ENCODE measurements at places on chromosomes 5 and 9.

GRCh38 chr9:134410835-134411217, 84.6 kb downstream of the RXRA start:
- DNase-seq, result no peak

DNA sequence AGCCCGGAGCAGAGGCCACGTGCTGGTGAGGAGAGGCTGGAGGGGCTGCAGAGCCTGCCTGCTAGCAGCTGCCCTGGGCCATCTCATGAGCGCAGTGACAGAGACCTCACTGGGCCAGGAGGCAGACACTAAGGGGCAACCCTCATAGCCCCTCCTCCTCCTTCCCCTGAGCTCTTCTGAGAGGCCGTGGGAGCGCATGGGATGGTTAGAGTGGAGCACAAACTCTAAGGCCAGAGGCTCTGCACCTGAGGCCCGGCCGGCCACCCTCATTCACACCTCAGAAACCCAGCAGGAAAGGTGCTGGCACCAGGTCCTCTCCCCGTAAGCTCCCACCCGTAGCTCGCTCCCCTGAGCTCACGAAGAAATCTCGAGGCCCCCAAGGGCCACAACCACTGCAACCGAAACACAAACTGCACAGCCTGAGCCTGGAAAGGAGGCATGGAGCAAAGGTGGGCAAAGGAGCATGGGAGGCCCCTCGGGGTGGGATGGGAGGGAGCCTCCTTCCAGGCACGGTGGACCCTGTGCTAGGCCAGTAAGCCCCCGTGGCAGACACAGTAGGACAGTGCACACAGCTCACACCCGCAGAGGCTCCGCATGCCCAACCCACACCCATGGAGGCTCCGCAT, 17.7 kb downstream of the CAMSAP1 start:
- DNase-seq, result no peak

DNA sequence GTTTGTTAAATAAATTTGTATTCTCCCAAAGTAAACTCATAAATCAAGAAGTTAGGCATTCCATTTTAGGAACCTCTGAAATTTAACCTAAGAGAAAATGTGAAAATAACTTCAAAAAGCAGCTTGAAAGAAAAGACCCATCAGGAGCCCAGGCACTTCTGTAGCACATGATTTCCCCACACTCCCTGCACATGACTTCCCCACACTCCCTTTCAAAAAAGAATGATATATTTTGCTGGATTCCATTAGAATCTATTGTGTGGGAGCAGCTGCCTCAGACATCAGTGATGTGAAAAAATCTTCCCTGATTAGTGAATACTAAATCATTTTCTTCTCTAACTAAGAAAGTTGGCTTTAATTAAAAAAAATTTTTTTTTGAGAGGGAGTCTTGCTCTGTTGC, 83.3 kb downstream of the GLDC start:
- no peak for DNase-seq

DNA sequence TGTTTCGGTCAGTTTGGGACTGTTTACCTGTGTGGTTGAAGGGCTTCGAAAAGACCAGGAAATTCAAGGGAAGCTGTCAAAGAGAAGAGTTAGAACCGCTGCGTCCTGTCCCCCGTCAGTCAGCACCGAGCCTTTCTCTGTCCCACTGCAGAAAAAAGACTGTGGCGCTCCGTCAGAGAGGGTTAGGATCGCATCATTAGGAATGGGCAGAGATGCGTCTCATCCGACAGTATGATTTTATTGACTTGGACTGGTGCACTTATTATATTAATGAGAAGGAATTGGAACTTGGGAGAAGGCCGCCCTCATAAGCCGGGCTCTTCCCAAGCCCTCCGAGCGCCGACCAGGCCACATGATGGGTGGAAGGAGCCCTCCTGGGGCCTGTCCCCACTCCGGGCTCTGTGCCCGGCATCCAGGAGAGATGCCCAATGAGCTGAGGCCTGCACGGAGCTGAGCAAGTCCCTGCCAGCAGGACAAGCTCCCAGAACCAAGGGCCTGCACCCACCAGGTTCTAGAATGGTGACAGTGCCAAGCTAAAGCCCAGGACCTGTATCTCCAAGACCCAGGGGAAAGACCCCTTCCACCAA, 71.5 kb downstream of the NEK6 start:
- no peak for DNase-seq

- no peak for DNase-seq
These were observed 65.2 kb downstream of the TRIO start for GRCh38 chr5:14208071-14209021.

GRCh38 chr5:88997937-88998336, 115.0 kb upstream of the MEF2C start:
- no peak for DNase-seq

DNA sequence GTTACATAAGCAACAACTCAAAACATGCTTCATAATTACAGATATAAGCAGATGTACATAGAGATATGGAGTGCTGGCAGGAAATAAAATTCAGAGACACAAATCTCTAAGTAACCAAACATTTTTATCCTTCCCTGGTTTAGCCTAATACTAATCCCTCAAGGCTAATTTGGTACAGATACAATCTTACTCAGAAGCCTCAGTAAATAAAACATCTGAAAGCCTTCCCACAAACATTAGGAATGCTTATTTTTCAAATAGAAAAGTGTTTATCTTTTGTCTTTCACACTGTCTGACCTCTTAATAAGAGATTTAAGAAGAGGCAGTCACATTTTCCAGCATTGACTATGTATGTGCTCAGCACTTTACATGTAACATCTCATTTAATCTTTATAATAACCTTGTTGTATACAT, 399.4 kb downstream of the ARRDC3 start:
- DNase-seq, result no peak

DNA sequence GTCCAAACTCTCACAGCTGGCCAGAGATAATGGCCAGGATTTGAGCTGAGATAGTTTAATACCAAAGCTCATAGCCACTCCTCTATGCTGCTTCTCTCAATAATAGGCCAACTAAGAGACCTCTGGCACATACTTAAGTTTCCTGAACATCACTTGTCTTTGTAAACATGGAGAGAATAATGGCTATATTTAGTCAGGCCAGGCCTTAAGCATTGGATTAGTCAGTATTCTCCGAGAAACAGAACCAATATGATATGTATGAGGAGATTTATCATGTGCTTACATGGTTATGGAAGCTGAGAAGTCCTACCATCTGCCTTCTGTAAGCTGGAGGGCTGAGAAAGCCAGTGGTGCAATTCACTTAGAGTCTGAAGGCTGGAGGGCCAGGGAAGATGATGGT, 45.4 kb downstream of the CFAP95 start:
- no peak for DNase-seq

GRCh38 chr9:19748278-19749126, 40.3 kb downstream of the SLC24A2 start:
- no peak for DNase-seq

DNA sequence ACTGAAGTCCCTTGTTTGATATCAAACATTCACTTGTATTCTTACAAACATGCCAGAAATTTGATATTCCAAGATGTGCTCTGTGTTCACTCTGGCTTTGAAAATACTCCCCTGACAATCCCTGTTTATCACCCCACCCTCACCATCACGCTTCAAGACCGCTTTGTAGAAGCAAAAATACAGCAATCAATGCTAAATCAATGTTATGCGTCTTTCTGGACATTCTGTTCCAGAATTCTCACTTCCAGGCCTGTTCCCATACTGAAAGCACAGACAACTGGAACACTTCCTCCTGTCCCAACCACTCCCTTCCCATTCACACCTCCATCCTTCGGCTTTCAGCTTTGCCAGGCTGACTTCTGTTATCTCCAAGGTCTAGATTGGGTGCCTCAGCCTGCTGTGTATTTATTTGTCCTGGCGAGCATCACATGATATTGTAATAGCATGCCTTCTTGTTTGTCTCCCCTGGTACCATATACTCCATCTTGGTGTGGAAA, 72.8 kb downstream of the SNCAIP start:
- no peak for DNase-seq

DNA sequence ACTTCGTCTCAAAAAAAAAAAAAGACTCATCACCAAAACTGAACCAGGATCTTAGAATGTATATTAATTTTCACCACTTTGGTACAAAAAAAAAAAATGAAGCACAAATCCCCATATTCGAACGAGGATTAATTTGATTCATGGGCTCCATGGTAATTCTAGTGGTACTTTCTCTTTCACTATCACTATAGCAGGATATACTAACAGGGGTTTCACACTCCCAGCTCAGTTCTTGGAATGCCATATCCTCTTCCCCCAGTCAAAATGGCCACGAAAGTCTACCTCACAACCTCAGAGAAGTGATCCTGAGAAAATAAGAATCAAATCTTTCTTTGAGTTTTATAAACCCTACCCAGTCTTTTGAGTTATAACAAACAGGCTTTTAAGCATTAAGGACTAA, 235.7 kb downstream of the FBXL17 start:
- DNase-seq, result no peak

DNA sequence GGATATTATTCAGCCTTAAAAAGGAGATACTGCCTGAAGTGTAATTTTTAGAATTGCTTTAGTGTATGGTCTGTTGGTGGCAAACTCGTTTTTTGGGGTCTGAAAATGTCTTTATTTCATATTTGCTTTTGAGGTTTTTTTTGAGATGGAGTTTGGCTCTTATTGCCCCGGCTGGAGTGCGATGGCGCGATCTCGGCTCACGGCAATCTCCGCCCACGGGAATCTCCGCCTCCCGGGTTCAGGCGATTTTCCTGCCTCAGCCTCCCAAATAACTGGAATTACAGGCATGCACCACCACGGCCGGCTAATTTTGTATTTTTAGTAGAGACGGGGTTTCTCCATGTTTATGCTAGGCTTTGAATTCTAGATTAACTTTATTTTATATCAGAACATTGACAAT, 20.2 kb upstream of the PCDHB1 start:
- DNase-seq, result no peak

Measured in stimulated activated CD8-positive, alpha-beta memory T cell treated with anti-CD3 and anti-CD28 coated beads, Interleukin-4, amount 100 ng/mL, for 1 hour (primary cell).